Activated CD4-positive, CD25-positive, alpha-beta regulatory T cell treated with anti-CD3 and anti-CD28 coated beads, Interleukin-2, amount 50 U/mL, for 16 hours (primary cell): ENCODE measurements at places on chromosomes 6 and 20.

DNA sequence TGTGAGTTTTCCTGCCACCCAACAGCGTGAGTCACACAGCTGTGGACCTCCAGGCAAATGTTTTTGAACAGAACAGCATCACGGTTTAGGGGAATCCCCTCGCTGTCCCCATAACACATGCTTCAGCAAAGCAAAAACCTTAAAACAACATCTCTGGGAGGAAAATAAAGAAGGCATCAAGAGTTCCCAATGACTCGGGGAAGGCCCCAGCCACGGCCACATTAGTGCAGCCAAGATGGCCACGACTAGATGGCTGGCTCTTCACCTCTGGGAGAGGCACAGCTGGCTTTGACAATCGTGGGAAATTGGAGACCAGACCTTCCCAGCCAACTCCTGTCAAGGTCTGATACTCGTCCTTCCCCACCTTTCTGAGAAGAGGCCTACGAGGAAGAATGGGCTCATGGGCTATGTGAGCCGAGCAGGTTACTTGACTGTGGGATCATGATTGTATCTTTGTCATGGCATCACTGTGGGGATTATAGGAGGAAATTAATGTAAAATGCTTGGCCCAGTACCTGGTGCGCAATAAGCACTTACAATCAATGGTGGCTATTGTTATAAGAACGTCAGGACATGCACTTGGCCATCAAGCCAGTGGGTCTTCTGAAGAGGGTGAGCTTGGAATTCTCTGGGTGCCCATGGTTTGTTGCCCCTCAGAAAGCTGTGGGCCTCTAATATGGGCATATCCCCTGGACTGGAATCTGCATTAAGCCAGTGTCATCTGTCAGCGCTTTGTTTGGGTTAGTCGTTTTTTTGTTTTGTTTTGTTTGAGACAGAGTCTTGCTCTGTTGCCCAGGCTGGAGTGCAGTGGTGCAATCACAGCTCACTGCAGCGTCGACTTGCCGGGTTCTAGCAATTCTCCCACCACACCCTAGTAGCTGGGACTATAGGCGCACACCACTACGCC, 43.6 kb downstream of the FGD2 start:
- DNase-seq, result peak; percentile 40

- no peak for DNase-seq
Observed at GRCh38 chr6:85192186-85192585, 257.7 kb upstream of the NT5E start.

GRCh38 chr6:120211955-120212792, 862.6 kb upstream of the MAN1A1 start:
- no peak for DNase-seq

- no peak for DNase-seq
Observed at GRCh38 chr6:142545147-142545546, 243.3 kb downstream of the ADGRG6 start.

DNA sequence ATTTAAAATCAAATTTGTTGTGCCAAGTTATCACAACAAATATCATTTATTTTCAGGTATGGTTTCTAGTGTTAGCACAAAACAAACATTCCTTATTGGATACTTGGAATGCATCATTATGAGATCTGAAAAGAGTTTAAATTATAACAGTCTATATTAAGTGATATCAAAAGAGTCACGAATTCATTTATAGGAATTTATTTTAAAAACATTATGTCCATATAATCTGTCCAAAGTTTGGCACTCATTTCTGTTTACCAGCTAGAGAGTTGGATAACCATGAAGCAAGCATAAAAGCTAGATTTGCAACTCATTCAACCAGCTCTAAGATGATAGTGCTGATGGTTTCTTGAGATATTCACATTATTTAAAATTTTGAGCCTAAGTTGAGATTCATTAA, 453.2 kb downstream of the DOK5 start:
- no peak for DNase-seq

GRCh38 chr6:134676307-134677281, 273.3 kb downstream of the ALDH8A1 start:
- DNase-seq, result no peak

DNA sequence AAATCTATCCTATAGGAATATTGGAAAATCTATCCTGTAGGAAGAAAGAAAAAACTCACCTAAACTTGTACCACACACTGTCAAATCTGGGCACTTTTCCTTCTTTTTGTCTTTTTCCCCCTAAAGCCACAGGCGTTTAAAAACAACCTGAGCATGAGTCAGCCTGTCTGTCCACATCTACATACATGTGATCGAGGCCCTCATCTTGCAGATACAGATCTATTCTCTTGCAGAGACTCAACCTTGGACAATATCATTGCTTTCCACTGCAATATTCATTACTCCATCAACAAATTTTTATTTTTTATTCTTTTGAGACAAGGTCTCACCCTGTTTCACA, 95.9 kb upstream of the IYD start:
- no peak for DNase-seq

- peak; percentile 47 for DNase-seq
Observed at GRCh38 chr20:25090492-25091429, 8.8 kb upstream of the VSX1 start.

DNA sequence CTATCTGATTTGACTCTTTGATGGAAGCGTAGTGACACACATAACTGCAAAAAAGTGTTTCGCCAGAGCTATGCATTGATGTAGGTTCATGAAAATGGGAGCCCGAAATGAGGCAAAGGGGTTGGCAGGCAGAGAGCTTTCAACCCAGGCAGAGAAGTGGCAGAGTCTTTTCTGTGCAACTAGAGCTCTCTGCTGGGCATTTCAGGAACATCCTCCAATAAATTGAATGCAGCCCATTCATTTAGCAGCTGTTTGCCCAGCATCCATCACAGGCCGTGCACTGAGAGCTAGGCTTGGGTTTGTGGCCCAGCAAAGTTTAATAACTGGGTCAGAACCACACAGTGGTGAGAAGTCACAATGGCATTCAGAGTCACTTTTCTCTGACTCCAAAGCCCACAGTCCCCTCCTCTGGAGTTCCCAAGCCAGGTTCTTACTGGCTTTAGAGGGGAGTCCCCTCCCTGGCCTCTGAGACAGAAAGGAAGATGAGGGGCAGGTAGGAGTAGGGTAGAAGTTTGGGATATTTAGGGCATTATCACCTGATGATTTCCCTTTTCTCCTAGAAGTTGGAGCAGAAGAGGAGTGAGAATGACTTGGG, 31.8 kb upstream of the ELMO2 start:
- no peak for DNase-seq

GRCh38 chr20:39210341-39211036, 248.3 kb downstream of the DHX35 start:
- no peak for DNase-seq

GRCh38 chr6:15504581-15505350, 158.1 kb downstream of the DTNBP1 start:
- DNase-seq, result no peak

- DNase-seq, result no peak
Observed at GRCh38 chr6:18823782-18824386, 436.7 kb downstream of the RNF144B start.

DNA sequence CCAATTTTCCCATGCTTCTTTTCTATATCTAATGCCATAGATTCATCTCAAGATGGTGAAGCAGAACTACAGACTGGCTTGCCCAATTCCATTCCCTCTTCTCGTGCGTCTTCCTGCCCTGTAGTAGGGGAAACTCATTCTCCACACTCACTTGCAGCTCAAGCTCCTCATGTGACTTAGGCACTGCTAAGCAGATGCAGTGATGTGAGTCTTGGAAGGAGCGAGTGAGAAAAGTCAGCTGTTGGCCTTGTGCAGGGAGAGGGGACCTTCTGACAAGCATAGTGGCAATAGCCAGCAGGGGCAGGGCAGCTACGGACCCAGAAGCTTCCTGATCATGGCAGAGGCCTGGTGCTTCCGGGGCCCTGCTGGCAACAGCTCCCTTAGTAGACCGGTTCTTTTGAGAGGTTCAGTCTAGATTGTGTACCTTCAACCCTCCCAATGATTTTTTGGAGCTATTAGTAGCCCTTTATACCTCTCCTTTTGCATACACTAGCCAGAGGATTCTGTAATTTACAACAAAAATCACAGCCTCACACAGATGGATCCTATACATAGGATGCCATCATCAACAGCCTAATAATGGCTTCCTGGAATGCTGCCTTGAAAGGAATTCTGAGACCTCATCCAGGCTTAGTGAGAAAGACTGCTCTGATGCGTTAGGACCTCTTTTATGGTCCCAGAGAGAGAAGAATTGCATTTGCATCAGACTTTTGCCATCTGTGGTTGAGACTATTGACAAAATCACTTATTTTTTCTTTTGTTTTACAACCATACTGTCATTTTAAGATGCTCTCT, 121.5 kb upstream of the RIPOR2 start:
- no peak for DNase-seq

DNA sequence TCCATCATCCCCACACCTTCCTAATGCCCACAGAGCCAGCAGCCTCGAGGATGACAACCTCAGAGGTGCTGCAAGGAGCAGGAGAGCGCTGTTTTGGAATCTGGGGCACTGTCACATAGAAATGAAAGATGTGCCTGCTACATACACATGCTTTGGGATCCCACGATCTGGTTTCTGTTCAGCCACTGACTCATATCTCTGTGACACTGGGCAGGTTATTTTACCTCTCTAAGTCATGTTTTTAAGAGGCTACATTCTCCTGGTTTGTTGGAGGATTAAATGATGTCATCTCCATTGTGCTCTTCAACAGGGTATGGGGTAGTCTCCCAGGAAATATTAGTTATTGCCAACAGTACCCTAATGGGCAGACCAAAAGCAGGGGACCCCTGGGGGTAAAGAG, 32.6 kb upstream of the TAB2 start:
- no peak for DNase-seq

- peak; percentile 34 for DNase-seq
Observed at GRCh38 chr20:24027229-24027628, 38.6 kb upstream of the GGTLC1 start.

DNA sequence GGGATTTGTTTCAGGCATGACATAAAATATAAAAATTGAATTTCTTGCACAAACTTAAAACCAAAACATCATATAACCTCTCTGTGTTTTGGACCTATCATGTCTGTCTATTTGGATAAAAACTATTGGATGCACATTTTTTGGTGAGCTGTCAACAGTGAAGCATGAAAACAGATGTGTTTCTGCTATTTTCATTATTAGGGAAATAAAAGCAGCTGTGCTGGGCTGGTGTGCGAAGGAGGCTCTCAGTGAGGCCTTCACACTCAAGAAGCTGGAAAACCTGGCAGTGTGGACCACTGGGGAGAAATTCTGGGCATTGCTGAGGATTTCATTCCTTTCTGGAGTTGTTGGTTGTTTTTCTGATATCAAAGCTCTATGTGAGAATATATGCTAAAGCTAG, 395.3 kb downstream of the GJA1 start:
- no peak for DNase-seq

DNA sequence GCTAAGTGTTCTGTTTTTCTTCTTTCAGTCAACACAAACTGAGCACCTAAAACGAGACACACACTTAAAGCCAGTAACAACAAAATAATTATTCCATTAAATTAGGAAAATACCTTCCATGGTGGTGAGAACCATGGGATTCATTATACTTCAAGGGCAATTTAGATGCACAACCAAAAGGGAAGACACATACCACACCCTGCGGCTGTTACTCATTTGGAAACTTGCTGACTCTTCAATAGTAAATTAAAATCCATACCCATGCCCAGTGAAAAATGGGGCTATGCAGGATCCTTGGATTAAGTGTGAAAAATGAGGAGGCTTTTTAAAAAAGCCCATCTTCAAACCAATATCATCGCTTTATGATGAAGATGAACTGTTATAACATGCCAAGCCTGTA, 142.7 kb downstream of the GJA10 start:
- DNase-seq, result no peak

GRCh38 chr6:138988469-138988834, 399 bp upstream of the REPS1 start:
- no peak for DNase-seq

- no peak for DNase-seq
Observed at GRCh38 chr20:36988494-36988966, 37.0 kb upstream of the SAMHD1 start.

- no peak for DNase-seq
Observed at GRCh38 chr20:45783656-45784294, 7.9 kb downstream of the WFDC3 start.

DNA sequence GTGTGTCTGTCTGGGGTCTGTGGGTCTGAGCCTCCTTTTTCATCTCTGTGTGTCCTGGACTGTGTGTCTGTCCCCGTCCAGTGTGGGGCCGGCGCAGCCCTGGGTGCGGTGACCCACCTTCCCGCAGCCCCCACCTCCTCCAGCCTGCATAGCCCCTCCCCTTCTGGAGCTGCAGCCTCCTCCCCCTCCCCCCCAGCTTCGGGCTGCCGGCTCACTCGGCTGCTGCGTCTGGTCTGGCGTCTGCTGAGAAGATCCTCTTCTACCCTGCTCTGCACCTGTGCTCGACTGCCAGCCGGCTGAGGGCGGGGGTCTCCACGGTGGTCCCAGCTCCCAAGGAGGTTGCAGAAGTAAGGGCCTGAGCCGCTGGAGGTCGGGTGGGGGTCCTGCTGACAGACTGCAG, 7.6 kb upstream of the LKAAEAR1 start:
- no peak for DNase-seq

DNA sequence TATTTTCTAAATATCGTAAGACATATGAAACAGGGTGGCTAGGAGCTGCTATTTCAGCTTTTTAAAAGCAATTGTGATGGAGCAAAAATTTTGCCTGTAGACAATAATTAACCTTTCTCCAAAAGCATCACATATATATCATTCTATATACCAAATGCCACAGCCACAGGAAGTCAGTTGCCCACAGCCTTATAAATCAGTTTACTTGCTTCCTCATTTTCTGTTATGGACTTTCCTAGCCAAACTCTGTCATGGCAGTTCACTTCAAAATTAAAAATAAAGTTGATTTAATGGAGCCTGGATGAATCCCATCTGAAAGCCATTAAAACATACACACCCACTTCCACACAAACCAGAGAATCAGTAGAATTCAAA, 93.4 kb upstream of the NHSL1 start:
- no peak for DNase-seq

GRCh38 chr6:161522276-161522675, 248.4 kb upstream of the AGPAT4 start:
- no peak for DNase-seq

- no peak for DNase-seq
Observed at GRCh38 chr6:56246881-56247653, at the start of gene COL21A1. TSS of gene COL21A1 (minus strand) at chr6:56247580. CDS start at chr6:56182618, 64,962 bp downstream.

DNA sequence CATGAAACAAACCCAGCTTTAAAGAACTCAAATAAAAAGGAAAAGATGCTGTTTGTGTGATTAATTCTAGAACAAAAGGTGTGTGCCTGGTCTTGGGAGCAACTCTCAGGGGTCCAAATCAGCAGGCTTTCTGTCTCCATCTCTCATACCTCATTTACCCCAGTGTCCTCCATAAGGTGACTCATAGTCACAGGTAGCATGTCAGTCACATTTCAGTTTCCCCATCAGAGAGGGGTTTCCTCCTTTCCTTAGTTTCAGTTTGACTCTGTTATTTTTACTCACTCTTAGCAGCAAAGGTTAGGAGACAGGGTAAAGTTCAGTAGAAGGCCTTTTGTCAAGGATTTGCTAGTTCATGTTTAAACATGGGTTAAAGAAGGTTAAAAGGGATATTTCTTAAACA, 46.2 kb downstream of the OGFRL1 start:
- no peak for DNase-seq

GRCh38 chr6:126811321-126811720, 307.1 kb upstream of the RSPO3 start:
- no peak for DNase-seq
